GM06990 (cell line): ENCODE measurements at places on chromosomes 16 and 17.

- no peak for DNase-seq
These were observed 112.6 kb downstream of the GNAO1 start for GRCh38 chr16:56303880-56304279.

- DNase-seq = no peak
These were observed 26.0 kb downstream of the DCUN1D3 start for GRCh38 chr16:20874088-20874581.

DNA sequence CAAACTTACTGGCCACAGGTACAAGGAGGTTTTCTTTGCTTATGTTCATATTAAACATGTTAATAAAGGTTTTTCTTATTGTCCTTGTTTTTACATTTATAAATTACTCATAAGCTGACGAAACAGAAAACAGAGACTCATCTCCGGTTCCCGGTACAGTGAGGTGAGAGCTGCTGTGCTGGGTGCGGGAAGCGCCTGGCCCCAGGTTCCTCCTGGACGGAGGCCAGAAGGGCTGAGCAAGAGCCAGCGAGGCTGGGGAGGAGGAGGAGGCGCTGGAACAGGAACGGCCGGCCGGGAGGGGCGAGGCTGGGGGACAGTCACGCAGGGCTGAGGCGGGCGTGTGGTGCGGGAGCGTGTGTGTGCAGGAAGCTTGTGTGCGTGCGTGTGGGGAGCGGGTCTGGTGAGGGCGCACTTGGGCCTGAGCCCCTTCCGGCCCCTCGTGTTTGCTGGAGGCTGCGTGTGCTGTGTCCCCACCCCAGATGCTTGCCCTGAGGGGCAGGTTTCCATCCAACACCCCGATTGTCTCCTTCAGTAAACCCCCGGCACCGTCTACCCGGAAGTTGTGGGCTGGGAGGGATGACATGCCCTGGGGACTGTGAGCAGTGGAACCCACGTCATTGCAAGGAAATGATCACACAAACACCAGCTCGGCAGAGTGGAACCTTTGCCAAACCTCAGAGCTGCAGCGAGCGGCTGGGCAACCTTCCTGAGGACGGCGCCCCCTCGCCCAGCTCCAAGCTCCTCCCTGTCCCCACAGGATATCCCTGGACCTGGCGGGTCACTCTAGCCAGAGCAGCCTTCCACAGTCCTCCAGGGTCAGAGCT lies 19.5 kb downstream of the CD7 start:
- peak; percentile 86 for DNase-seq

GRCh38 chr16:67156143-67156844 lies 3.4 kb downstream of the TRADD start:
- DNase-seq = no peak

DNA sequence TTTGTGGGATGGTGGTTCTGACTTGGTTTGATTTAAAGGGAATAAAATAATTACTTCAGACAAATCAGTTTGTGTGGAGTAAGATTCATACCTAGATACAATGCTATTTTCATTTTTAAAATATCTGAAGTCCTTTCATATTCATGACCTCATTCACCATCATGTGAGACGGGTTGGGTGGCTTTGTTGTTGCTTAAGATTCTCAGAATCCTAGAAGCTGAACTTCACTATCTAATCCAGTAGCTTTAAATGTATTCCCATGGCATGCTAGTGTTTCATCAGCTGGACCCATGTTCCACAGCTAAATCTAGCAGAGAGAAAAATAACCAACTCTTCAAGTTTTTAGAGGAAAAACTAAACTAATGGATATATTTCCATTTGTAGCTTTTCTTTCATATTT lies 2.7 kb upstream of the AMFR start:
- no peak for DNase-seq

GRCh38 chr16:66605979-66606751 lies 1.7 kb downstream of the CMTM3 start:
- DNase-seq = peak; percentile 75

DNA sequence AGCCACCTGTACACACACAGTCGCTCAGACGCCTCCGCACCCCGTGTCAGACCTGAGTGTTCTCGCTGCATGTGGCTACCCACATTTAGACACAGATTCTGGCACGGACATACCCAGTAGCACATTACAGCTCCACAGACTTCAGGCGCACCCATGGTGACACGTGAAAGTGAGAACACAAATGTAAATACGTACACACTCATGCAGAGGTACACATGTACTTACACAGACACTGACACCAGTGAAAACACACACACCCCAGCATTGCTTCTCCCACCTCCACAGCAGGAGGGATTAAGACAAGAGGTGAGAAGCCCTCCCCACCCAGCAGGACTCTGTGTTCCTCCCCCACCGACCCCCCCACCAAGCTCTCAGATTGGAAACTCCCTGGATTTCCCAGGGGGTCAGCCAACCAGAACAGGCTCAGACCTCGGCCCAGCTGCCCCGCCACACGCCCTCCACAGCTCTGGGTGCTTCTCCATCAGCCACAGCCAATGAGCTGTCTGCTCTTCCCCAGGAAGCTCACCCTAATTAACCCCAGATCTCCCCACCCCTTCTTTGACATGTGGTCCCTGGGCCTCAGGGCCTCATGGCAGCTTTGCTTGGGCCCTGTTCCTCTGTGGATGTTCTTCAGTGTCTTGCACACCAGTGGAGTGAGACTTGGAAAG lies 5.3 kb upstream of the FOXN1 start:
- DNase-seq = peak; percentile 84

DNA sequence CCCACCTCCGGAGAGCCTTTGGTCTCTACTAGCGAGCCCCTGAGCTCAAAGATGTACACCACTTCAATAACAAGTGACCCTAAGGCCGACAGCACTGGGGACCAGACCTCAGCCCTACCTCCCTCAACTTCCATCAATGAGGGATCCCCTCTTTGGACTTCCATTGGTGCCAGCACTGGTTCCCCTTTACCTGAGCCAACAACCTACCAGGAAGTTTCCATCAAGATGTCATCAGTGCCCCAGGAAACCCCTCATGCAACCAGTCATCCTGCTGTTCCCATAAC lies 702 bp downstream of the SPN start:
- DNase-seq = no peak
